AG09309 (cell line): ENCODE measurements at places on chromosomes 2 and 18.

DNA sequence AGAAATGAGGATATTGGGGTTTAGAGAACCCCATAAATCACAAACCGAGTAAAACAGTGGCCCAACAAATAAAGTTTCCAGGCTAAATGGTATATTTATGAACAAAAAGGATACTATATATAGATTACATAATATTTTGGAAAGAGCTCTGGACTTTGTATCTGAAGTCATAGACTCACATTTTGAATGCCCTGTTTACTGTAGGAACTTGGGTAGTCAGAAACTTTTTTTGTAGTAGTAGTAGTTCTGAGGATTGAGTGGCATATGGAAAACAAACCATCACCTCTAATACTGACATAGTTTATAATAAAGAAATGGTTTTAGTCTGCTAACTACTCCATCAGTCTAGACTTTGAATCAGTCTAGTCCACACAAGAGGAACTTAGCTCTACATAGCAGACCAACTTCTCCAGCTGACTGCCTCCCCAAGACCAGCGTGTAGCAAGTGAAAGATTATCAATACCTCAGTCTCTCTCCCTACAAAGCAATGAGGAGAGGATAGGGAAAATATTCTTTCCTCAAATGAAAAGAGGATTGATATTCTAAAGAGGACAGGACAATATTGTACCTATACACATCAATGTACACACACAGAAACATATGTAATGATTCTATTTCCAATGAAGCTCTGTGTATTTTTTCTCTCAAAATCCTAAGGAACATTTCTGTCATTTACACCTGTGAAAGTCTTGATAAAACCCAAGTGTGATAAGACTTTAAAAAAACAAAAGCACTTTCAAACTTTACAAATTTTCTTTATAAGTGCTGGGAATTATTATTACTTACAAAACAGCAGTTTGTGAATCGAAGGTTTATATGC, 184.9 kb upstream of the MAP2 start:
- DNase-seq: no peak

GRCh38 chr2:64837925-64838641, 151.1 kb upstream of the SLC1A4 start:
- DNase-seq: no peak

DNA sequence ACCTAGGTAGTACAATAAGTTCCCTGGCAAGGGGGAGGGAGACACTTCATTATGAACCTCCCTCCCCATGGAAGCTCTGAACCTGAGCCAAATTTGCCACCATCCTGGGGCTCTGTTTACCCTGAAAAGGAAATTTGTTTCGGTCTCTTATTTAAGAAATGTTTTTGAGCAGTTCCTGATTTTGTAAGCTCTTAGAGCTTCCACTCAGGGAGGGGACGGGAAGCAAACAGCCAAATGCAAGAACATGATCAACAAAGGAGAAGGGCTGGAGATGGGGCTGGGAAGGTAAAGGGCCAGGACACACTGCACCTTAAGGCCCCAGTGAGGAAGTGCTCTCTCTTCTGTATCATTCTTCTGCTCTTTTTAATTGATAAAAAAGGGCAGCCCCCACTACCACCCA, 117.9 kb downstream of the NRP2 start:
- no peak for DNase-seq

GRCh38 chr2:241443486-241444223, 64.7 kb downstream of the STK25 start:
- DNase-seq: no peak

DNA sequence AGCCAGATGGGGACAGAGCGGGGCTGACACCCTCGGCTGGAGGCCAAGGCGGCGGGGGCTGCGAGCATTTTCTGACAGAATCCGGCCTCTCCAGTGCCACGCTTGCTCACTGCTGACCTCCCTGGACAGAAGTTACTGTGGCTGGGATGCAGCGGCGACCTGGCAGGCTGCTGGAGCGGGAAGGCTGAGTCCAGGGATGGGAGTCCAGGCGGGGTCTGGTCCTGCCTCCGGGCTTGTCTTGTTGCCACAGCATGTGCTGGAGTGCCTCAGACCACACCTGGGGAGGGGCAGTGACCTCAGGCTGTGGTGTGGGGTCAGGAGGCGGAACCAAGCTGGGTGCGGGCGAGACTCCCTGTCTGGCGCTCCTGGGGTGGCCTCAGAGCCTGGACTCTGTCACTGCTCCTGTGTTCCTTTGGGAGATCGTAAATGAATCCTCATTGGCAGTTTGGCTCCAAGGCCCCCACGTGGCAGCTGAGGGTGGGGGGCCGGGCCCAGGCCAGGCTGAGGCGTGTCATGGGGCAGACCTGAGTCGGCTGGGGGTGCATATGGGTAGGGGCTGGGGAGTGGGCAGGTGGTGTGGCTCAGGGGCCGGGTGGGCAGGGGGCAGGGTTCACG, 5.5 kb downstream of the BOK start:
- no peak for DNase-seq

- DNase-seq: no peak
Observed at GRCh38 chr2:143088388-143088787, 40.8 kb upstream of the ARHGAP15 start.

GRCh38 chr2:7373156-7373555, 455.9 kb downstream of the RNF144A start:
- DNase-seq: no peak
